ENCODE measurements at places on chromosomes 2 and 18.

DNA sequence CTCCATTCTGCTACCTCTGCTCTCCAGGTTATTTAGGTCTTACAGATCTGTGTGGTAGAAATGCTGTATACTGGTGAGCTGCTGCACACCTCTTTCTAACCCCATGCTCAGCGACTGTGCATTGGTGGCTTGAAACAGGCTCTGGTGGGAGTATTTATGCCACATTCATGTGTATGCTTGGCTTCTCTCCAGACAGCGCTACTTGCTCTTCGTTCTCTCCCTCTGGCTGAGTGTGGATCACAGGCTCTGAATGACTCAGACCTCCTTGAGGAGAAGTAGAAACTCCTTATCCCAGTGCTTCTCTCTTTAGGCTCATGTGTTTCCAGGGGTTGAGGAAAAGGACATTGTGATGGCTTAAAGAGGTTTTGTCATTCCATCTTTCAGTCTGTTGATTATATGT lies 54.9 kb downstream of the FHOD3 start:
- no peak for DNase-seq

DNA sequence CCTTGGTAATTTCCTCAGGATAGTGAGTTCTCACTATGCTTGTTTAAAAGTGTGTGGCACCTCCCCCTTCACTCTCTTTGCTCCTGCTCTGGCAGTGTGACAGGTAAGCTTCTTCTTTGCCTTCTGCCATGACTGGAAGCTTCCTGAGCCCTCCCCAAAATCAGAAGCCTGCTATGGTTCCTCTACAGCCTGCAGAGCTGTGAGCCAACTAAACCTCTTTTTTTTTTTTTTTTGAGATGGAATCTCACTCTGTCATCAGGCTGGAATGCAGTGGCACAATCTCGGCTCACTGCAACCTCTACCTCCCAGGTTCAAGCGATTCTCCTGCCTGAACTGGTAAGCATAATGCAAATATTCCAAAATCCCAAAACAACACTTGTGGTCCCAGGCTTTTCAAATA lies 80.0 kb downstream of the SOWAHC start:
- DNase-seq, result no peak

DNA sequence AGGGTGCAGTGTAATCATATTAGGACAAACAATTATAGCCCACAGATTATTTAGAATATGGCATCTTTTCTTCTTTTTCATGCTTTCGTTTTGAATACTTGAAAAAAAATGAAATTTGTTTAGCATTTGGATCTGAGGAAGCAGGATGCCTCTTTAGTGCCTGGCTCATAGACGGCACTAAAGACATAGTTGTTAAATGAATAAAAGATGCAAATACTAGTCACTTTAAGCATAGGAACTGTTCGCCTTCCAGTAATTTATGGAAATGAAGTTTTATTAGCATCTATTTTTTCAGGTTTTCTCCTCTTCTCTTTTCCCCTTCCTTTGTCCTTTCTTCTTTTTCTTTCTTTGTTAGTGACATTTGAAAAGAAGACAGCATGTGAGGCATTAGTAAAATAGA lies 80.4 kb downstream of the CHST9 start:
- DNase-seq, result no peak

DNA sequence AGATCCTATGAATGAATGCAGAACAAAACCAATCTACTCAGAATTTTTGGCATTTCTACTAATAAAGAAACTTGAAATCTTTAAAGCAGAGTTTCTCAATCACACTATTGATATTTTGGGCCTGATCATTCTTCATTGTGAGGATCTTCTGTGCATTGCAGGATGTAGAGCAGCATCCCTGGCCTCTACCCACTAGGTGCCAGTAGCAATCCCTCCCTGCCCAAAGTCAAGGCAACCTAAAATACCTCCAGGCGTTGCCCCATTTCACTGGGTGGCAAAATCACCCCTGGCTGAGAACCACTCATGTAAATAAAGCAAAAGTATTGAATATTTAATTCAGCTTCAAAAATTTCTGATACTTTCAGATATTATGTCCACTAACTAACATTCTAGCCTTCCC lies 213.0 kb downstream of the SP3 start:
- no peak for DNase-seq

DNA sequence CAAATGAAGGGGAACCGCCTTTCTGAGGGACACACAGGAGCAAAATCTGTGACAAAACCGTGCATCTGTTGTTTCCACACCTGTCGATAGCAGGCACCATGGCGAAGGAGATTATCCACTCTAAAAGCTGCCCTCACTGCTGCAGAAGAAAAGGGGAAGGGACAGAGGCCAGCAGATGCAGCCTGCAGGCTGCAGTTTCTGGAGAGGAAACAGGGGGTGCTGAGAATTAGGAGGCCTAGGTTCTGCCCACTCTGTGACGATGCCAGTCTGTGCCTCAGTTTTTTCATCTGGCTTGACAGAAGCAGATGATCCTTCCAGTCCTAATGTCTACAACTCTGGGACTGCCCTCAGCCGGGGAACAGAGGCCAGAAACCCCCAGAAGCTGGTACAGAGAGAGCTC lies 17.7 kb downstream of the PAX8 start:
- no peak for DNase-seq

GRCh38 chr2:121148481-121148880 lies 136.5 kb downstream of the TFCP2L1 start:
- no peak for DNase-seq

DNA sequence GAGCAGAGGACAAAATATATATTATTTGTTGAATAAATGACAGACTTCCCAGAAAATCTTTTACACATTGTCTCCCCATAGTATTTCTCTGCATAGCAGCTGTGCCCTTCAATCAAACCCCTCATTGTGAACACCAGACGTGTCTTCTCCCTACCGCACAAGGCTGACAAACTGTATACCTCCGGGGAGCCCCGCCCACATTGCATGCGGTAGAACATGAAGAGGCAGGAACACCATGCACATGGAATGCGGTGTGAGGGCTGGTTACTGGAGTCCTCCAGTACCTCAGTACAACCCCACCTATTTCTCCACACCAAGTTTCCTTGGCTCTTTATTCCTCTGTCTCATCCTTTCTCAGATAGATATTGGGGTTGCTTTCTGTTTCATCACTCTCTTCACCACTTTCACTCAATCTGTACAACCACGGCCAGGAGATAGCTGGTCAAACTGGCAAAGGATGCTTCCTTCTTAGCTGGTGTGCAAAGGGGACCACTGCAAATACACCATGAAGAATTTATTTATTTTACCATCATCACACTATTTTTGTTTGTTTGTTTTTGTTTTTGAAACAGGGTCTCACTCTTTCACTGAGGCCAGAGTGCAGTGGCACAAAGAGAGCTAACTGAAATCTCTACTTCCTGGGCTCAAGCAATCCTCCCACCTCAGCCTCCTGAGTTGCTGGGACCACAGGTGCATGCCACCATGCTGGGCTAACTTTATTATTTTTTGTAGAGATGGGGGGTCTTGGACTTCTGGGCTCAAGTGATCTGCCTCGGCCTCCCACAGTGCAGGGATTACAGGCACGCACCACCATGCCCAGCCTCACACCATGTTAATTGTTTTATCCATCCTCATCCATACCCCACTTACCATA lies 2.3 kb upstream of the NBAS start:
- DNase-seq, result no peak

DNA sequence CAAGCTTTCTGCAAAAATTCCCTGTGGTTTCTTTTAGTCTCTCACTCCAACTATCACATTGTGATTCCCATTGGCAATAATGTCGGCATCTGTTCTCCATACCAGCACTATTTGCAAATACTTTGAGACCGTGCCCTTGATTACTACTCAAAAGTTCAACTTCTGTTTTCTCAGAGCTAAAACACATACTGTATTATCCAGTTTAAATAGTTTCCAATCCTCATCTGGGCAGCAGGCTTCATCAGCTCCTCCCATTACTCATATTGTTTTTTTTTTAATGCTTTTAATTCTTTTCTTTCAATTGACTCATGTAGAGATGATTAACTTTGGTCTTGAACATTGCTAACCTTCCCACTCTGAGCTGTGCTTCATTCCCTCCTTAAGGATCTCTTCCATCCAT lies 135.8 kb downstream of the METTL8 start:
- DNase-seq, result no peak

DNA sequence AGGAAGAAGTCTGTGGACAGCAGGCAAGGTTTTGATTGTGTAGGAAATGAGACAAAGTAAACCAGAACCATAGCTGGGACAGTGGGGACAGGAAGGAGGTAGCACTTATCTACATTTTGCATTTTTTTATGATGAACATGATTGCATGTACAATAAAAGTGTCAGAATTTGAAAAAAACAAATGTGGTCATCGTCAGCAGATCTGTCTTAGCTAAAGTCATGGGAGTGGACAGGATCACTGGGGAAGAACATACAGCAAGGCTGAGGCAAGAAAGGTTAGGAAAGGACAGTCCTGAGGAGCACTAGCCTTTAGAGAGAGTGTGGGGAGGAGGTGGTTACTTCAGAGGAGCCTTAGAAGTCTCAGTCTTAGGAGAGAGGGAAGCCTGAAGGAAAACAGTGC lies 35.1 kb upstream of the SLC14A2 start:
- DNase-seq, result no peak

- peak; percentile 36 for DNase-seq
Observed at GRCh38 chr2:98835831-98836385, 100.1 kb downstream of the CRACDL start.

All from activated gamma-delta T cell treated with Interleukin-2 at 50 U/mL for 16 hours (primary cell).